ENCODE measurements at places on chromosomes 1 and 21.

DNA sequence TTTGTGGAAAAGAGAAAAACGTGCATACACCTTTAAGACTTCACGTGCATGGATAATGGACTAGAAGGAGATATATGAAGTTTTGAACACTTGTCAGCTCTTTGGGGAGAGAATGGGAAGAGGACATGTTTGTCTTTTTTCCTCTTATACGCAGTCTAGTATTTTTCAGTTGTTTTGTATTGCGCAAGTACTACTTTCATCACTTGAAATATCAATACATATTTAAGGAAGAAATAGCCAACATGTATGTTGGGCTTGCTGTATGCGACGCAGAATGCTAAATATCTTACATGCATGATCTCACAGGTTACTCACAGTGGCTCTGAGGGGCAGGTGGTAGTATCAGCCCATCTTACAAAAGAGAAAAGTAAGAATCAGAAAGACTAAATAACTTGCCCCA, 176.5 kb upstream of the RUNX1 start:
- no peak for DNase-seq

GRCh38 chr1:201538612-201539551, at the start of gene NAV1:
NAV1 (plus strand) TSS chr1:201539127; CDS start chr1:201622885, 83,758 bp downstream.
- no peak for DNase-seq

DNA sequence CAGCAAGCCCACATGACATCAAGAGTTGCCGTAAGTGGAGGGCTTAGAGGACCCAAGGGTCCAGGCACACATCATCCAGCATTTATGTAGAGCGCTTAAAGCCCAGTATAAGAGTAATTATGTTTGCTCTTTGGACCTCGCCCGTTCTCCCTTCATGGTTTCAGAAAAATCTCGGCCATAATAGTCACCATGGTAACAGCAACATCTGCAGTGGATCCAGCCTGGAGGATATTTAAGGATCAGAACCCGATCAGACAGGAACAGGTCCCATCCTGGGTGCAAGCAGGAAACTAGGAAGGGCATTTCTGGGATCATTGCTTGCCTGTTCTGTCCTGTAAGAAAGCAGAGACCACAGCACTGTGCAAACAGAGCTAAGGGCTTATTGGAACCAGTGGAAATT, 89.9 kb upstream of the KAZN start:
- no peak for DNase-seq

DNA sequence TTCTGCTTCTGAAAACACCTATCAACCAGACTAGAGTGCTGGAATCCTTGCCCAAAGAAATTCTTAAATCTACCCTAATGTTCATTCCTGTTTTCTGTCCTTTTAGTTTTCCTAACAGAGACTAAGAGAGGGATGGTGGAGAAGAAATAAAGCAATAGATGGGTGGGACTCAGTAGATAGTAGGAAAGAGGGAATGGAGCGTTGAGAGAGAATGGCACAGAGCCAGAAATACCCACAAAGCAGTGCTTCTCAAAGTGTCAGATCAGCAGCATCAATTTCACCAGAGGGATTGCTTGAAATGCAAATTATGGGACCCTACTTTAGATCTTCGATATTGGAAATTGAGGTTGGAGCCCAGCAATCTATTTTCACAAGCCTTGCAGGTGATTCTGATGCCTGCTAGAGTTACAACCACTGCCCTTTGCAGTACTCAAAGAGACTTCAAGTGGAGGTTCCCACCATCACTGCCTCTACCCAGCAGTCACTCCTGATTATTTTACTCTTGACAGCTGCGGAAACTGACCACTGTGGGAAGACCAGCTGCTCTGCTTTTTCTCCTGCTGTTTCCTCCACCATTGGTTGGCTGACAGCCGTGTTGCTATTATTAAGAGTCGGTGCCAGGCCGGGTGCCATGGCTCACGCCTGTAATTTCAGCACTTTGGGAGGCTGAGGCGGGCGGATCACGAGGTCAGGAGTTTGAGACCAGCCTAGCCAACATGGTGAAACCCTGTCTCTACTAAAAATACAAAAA, 11.4 kb upstream of the PRPF3 start:
- DNase-seq, result no peak

DNA sequence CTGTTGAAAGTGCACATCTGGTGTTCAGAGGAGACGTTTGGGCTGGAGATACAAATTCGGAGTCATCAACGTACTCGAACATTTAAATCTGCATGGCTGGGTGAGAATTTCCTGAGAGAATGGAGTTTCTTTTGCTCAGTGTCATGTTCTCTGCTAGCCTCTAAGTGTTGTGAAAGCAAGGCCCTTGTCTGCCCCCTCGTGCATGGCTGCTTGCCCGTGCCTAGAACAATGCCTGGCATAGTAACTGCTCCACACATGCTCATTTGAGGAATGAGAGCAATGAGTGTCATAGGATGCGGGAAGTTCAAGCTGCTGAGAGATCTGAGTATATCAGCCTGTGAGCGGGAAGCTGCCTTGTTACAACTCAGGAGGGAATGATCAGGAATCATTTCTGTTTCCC, 171.1 kb upstream of the CSF3R start:
- no peak for DNase-seq

- DNase-seq, result no peak
These were observed 31.9 kb downstream of the CAPN9 start for GRCh38 chr1:230778916-230779590.

DNA sequence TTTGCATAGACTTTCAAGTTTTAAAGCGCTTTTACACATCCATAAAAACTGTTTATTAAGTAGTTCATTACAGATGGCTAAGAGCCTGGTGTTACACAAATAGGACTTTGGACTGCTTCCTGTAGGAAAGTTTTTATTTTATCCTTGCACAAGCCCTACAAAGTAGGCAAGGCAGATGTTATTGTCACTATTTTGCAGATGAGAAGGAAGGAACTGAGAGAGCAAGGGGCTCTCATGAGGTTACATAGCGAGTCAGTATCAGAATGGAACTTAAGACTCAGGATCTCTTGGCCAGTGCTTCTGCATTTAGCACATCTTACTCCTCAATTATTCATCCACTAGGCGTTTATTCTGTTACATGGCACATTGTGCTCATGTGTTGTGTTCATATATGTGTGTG, 2.6 kb upstream of the MAPKAPK2 start:
- DNase-seq, result no peak

- no peak for DNase-seq
These were observed 1054.1 kb downstream of the TTLL7 start for GRCh38 chr1:82944822-82945221.

DNA sequence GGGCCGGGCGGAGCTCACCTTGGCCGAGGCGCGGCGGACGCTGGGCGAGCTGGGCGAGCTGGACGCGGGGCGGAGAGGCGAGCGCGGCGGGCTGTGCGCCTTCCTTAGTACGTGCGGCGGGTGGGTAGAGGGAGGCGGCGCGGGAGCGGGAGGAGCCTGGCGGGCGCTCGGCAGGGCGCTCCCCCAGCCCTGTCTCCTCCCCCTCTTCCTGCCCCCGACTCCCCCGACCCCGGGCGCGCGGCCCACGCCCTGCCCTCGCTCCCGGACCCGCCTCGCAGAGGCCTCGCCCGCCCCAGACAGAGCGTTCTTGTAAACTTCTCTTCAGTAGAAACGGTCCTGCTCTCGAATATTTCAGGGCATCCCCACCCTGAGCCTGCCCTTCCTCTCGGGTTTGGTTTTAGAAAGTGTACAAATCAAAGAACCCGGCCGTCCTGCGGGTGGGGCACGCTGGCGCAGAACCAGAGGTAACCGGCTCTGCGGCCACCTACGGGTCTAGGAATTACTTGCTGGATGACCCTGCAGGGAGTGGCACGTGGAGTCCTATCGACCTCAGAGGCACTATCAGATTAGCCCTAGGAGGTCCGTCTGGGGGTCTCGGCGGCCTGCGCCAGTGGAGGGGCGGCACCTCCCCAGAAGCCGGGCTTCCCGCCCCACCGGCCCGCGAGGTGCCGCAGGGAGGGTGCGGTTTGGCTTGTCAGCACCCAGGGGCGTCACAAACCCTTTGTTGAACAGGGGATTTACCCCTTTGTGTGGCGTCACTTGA, at the start of gene S100A10:
TSS of gene S100A10 (minus strand) at position 126 of the 763 bp plus-strand sequence. CDS start 7,629 bp downstream, outside the sequence.
- DNase-seq, result no peak

DNA sequence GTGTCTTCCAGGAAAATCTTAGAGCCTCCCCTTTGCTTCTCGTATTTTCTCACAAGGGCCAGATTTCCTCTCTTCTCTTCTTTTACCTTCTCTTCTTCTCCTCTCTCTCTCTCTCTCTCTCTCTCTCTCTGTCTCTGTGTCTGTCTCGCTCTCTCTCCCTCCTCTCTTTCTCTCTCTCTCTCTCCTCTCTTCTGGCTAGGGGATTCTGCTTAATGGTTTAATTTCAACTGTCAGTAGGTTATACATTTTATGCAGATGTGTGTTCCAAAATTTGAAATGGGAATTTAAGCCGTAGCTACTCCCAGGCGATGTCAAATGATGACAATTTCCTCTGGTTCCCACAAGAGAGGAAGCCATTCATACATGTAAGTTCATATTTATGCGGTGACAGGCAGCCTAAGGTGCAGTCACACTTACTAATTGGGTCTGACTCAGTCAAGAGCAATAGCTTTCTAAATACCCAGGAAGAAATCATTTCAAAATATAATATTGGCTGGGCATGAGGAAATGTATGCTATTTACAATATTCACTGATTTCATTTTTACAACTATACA, 1.4 kb downstream of the DSCAM start:
- DNase-seq, result no peak

GRCh38 chr21:25424634-25425033, 182.6 kb downstream of the MRPL39 start:
- DNase-seq, result no peak

DNA sequence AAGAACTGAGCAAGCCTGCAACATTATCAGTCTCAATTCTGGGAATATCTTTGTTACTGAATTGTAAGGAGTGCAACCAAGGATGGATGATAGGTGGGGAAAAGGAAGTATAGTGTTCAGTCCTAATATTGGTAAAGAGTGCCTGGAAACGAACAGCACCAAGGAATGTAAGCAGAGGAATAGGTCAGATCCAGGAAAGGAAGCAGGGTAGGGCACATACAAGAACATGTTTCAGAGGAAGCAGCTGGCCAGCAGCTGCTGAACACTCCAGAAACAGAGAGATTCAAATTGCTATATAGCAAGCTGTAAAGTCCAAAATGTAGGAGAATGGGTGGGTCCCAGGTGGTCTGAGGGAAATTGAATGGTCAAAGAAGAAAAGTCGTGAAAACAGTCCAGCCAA, 37.9 kb downstream of the CRB1 start:
- no peak for DNase-seq

DNA sequence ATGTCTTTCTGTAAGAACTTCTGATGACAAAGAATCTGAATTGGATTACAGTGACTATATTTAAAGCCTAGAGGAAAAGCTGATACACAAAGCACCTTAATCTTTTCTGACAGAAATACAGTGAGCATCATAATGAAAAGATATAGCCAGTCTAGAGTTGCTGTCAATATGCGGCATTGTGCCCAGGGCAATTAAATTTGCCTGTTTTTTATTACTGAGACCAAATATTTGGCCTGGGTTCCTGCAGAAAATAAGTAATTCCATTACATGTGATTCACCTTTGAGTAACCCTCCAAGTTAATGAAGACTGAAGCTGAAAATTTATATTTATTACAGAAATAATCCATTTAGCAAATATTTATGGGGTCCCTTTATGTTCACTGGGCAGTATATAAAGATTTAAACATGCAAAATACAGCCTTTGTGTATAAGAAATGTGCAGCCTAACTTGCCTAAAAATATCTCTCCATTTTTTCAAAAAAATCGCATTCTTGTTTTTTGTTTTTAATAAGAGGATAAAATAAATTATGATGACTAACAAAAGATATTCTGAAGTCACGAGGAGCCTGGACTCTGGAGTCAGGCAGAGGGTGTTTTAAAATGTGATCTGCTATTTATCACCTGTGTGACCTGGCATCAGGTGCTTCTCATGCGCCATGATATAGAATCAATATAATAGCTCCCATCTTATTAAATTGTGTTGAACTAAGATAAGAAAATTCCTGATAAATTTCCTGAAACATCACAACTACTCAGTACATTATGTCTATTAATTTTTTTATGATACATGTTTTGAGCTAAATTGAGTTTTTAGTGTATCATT, 83.6 kb downstream of the SGIP1 start:
- no peak for DNase-seq

DNA sequence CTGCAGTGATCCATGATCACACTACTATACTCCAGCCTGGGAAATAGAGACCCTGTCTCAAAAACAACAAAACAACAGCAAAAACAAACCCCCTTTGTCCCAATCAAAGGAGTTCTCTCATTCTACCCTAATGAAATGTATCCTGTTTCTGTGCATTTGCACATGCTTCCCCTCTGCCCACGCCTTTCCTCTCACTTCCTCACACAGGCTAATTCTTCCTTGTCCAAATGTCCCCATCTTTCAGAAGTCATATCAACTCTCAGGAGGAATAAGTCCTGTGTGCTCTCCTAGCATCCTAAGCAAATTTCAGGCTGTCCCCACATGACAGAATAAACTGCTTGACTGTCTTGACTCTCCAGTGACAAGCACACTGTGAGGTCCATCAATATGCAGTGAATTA, 8.1 kb upstream of the ATP1B1 start:
- DNase-seq, result no peak

GRCh38 chr1:6999826-7000225, 214.6 kb downstream of the CAMTA1 start:
- DNase-seq, result no peak

DNA sequence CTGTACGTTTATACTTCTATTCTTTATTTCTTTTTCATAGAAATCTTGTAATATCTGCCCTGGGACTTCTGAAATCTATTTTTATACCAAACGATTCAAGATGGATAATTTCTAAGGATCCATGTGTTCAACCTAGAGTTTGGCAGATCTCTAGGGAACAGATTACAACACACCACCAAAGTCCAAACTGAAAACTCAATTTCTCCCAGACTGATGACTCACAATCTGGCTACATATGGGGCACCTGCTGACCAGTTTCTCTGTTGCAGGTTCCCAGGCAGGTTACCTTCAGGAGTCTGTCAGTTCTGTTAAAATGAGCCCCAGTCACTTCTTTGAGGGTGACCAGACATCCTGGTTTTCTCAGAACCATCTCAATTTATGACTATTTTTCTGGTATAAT, 439.4 kb downstream of the GPATCH2 start:
- DNase-seq, result no peak

- DNase-seq, result no peak
These were observed 646.0 kb upstream of the CXADR start for GRCh38 chr21:16866851-16867250.

- DNase-seq, result no peak
These were observed 1.2 kb downstream of the ADAM30 start for GRCh38 chr1:119895102-119895501.

DNA sequence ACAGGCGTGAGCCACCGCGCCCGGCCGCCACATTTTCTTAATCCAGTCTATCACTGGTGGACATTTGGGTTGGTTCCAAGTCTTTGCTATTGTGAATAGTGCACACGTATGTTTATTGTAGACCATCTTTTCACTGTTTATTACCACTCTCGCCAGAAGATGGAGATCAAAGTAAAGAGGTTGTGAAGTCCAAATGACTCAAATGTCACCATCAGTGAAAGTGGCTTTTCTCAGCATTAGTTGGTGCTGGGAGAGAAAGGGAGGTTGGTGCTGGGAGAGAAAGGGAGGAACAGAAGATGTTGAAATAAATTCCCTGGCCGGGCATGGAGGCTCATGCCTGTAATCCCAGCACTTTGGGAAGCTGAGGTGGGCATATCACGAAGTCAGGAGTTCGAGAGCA, 10.4 kb upstream of the UHMK1 start:
- no peak for DNase-seq
